Activated CD8-positive, alpha-beta memory T cell treated with anti-CD3 and anti-CD28 coated beads for 1 hour (primary cell): ENCODE measurements at places on chromosomes 1 and 21.

- DNase-seq = no peak
These were observed 1.7 kb downstream of the PRRX1 start for GRCh38 chr1:170665629-170666028.

DNA sequence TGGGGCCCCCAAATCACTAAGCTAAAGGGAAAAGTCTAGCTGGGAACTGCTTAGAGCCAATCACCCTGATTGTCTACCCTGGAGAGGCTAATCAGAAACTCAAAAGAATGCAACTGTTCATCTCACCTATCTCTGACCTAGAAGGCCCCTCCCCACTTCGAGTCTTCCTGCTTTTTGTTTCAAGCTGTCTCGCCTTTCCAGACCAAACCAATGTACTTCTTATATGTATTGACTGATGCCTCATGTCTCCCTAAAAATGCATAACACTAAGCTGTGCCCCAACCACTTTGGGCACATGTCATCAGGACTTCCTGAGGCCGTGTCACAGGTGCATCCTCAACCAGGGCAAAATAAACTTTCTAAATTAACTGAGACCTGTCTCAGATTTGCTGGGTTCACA lies 209.5 kb downstream of the APP start:
- DNase-seq = no peak

DNA sequence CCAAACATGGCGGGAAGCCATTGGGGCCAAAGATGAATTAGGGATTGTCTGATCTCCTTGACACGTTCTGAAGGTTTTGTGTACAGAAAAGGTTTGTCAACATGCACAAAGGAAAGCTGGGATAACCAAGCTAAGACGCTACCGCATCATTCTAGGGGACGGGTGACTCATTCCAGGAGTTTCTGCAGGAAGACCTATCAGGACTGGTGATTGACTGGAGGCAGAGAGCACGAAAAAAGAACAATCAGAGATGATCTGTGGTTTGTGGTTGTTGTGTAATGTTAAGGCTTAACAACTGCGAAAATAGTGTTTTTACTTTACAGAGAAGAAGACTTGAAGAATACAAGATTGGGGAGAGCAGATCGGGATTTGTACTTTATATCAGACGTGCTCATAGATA lies 22.2 kb upstream of the ERG start:
- DNase-seq = no peak

GRCh38 chr1:108100148-108100547 lies 100.0 kb downstream of the SLC25A24 start:
- DNase-seq = no peak

DNA sequence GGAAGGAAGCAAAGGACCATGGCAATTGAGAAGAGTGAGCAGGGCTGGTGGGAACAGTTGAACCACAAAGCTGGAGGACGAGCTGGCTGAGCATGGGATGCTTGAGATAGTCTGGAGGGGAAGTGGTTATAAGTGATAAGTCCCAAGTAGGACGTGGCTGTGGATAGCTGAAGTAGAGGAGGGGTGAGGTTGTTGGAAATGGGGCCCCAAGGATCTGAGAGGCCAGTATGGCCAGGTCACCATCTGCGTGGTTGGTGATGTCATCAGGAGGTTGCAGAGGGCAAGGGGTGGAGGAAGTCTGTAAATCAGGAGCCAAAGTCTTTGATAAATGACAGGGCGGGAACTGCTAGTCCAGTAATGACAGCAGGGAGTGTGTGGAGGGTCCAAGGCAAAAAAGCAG lies 11.0 kb upstream of the REN start:
- no peak for DNase-seq

DNA sequence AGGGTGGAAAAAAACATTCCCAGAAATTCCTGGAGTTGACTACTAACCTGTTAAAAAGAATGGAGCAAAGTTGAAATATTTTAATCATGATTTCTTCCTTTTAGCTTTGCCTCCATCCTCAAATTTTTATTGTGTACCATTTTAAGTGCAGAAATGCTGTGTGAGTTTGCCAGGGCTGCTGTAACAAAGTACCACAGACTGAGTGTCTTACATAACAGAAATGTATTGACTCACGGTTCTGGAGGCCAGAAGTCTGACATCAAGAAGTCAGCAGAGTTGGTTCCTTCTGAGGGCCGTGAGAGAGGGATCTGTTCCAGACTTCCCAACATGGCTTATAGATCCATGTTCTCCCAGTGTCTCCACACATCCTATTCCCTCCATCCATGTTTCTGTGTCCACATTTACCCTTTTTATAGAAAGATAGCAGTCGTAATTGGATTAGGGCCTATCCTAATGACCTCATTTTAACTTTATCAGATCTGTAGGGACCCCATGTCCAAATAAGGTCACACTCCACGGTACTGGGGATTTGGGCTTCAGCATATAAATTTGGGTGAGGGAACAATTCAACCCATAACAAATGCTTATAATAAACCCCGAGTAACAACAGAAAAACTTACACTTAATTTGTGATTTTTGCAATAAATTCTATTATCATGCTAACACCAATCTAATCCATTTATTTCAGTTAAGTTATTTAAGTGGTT lies 12.7 kb downstream of the SNX7 start:
- no peak for DNase-seq

DNA sequence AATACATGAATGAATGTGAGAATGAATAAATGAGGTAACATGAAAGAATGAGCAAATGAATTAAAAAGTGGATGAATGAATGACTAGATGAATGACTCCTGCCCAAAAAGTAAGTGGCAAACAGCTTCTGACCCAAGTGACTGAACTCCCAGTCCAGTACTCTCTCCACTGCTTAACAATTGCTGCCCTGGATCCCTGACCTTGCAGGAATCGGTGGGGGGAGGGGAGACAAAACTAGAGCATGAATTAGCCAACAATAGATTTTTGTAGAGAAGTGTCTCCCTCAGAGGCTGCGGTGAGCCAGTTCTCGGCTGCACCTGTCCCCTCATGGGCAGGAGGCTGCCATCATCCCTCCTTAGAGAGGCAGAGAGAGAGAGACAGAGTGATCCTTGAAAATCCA lies 5.9 kb upstream of the GRIK3 start:
- DNase-seq = no peak

- no peak for DNase-seq
These were observed 112.7 kb downstream of the CLIC6 start for GRCh38 chr21:34781526-34781925.

- DNase-seq = no peak
These were observed 179.2 kb upstream of the FMN2 start for GRCh38 chr1:239912471-239912870.

- DNase-seq = no peak
These were observed 53.4 kb upstream of the CITED4 start for GRCh38 chr1:40915581-40915980.

DNA sequence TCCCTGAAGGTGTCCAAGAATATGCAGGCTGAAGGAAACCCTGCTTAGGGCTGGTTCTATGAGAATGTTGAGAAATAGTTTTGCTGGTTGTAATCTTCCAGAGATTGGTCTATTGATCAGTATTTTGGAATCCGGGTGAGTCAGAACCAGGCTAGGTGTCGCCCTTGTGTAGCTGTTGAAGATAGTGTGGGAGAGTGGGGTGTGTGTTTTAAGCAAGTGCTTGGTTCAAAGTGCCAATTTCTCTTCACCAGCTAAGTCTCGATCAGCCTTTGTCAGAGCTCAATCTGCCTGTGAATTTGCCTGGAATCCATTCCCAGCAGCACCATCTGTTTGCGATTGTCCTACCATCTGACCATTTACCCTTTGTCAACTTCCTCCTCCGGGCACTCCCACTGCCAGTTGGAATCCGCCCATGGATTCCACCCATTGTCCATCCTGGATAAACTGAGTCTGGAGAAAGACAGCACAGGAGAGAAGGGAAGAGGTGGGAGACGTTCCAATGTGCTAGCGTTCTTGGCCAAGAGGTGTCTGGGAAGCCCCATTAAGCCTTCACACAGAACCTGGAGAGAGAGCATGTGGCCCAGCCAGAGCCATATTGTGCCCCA lies 59.4 kb upstream of the CYP2J2 start:
- no peak for DNase-seq

DNA sequence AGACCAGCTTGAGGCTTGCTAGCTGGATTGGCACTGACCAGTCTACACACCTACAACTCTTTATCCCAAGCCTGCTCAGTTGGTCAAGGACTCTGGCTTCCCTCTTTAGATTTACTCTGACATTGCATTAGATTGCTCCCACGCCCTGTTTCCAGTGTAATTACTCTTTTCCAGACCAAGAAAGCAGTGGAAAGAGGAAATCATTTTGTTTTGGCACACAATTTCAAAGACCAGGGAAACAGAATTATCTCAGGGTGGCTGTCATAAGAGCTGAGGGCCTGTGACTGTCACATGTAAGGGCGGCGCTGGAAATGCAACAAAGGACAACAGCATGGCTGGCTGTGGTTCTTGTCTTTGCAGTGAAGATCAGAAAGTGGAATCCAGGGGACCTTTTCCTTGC lies 302.7 kb downstream of the HHAT start:
- no peak for DNase-seq

DNA sequence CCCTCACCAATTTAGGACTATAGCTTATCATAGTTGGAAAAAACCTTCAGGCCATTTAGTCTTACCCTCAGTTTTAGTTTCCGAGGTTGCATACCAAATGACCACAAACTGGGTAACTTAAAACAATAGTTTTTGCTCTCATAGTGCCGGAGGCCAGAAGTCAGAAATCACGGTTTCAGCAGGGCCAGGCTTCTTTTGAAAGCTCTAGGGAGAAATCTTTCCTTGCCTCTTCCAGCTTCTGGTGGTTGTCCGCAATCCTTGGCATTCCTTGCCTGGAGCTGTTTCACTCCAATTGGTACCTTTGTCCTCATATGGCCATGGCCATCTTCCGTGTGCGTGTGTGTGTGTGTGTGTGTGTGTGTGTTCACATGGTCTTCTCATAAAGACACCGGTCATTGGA lies 12.4 kb upstream of the PLXNA2 start:
- DNase-seq = no peak

GRCh38 chr1:37605061-37605650 lies 9.4 kb upstream of the GNL2 start:
- DNase-seq = no peak

- DNase-seq = no peak
These were observed 100.6 kb downstream of the NR5A2 start for GRCh38 chr1:200128081-200128480.

- DNase-seq = no peak
These were observed 37.6 kb downstream of the CRYAA start for GRCh38 chr21:43206231-43207042.

GRCh38 chr1:1538989-1539309 lies 1.5 kb downstream of the TMEM240 start:
- DNase-seq = no peak

DNA sequence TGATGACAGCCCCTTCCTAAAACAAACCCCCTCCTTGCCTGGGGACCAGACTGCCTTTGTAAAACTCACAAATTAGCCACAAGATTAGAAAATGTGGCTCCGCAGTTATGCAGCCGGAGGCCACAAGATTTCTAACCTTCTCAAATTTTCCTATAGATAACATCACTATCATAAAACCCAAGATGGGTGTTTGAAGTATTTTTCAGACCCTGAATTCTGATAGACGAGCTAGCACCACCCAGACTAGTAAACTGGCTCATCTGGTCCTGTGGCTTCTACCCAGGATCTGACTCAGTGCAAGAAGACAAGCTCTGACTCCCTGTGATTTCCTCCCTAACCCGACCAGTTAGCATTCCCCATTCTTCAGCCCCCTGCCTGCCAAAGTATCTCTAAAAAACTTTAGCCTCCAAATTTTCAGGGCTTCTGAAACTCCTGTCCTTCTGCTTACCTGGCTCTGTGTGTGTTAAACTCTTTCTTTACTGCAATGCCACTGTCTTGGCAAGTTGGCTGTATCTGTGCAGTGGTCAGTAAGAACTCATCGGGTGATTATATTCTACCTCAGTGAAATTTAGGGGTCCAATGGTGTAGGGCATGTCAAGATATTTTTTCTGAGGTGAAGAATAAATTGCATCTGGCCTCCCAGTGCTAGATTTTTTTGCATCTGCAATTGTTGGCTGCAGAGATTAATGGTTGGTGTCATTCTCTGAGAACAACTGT lies 102.1 kb downstream of the S1PR1 start:
- no peak for DNase-seq

DNA sequence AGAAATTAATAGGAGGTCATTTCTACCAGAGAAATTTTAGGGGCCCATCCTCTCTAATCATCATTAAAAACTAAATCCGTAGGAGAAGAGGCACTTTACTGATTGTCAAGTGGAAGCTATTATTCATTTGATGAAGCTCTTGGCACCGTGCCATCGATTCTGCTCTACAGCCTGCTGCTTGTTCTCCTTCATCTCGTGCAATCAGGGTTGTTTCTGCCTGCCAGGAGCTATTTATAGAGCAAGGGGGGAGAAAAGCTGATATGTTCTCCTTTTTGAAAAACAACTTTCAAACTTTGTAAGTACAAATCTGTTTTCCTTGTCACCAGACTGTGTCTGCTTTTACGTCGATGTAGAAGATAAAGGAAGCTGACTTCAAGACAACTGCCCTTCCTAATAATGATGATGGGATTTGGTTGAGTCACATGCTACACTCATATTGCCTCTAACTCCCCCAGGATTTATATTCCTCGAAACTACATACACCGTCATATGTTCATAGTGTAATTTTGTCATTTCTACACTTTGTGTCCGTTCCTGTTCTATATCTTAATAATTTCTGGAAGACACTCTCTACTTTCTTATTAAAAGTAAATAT lies 169.6 kb upstream of the LHX8 start:
- DNase-seq = no peak

DNA sequence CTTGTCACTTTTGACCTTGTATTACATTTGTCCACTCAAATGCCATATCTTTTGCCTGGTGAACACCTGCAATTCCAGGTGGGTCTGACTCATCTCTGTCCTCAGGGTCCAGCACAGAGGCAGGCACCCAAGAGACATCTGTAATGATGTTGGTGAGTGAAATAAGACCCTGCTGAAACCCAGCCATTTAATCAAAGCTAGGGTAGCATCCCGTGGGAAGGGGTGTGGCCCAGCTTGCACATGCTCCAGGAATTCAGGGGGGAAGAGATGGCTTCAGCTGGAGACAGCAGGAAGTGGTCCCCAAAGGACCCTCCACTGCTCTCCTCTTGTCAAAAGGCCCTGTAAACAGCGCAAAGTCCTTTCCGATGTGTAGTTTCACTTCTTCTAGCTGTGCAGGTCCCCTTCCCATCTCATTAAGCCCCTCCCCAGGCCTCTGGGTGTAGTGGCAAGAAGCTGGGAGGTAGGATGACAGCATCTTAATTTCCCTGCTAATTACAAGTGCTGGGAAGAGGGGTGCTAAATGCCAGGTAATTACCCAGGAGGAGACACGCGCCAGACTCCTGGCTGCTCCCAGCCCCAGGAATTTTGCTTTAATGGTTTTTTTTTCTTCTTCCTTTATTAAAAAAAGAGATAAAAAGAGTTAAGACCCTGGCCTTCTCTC lies 54.4 kb upstream of the TRABD2B start:
- no peak for DNase-seq

- no peak for DNase-seq
These were observed 110.5 kb upstream of the COL11A1 start for GRCh38 chr1:103218821-103219220.
